NCI-H1436 treated with DMSO at 0.1 percent for 48 hours (cell line): ENCODE measurements at places on chromosomes 11 and 22.

DNA sequence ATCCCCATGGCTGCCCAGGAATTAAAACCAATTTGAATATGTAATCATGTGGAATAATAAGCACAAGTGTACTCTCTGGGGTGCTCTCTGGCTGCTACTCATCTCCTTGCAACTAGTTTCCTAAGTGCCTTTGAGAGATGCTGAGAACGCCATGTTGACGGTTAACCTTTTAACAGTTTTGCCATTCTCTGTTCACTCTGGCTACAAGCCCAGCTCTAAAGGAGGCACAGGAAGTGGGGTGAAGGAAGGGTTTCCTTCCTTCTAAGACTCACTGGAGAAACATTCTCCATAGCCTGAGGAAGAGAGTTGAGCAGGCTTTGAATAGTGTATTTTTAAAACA lies 122.0 kb upstream of the ZC3H12C start:
- DNase-seq = peak; percentile 30

GRCh38 chr22:18024276-18024939 lies at the start of gene MICAL3:
Gene MICAL3 (minus strand): TSS chr22:18024561. CDS start chr22:17906812, 117,749 bp downstream.
- DNase-seq = no peak

DNA sequence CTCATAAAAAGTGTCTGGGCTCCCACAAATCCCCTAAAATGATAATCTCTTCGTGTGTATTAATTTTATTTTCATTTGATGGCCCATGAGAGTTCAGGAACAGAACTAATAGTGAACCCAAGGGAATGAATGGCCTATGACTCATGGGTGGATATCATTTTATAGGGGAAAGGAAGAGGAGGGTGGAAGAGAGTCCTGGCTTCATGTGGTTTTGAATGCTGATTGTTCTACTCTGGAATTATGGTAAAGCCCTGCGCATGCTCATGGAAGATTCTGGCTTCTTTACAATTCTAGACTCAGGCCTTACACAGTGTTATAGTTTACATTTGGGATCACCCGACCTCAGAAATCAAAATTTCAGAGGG lies 35.2 kb downstream of the MAML2 start:
- no peak for DNase-seq

DNA sequence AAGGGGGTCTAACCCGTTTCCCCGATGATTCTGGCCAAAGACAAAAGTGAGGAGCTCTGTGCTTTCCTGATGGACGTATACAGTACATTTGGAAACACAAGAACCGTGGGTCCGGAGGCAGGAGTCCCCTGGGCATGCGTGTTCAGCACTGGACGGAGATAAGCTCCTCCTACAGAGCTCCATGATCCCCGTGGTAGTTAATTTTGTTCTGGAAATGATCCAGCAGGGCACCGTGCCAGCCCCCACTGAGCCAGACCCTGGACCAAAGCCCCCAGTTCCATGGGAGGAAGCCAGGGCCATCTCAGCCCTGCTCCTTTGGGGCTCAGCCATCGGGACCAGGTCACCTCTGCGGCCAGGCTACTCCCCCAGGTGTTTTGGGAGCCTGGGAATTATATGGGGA lies 83.3 kb downstream of the TRMU start:
- DNase-seq = no peak

DNA sequence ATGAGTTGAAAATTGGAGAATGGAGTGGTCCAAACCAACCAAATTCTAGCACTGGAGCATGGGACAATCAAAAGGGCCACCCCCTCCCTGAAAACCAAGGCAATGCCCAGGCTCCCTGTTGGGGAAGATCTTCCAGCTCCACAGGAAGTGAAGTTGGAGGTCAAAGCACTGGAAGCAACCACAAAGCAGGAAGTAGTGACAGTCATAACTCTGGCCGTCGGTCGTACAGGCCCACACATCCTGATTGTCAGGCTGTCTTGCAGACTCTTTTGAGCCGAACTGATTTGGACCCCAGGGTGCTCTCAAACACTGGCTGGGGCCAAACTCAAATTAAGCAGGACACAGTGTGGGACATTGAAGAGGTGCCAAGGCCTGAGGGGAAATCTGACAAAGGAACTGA lies 80.5 kb upstream of the ADSL start:
- no peak for DNase-seq

DNA sequence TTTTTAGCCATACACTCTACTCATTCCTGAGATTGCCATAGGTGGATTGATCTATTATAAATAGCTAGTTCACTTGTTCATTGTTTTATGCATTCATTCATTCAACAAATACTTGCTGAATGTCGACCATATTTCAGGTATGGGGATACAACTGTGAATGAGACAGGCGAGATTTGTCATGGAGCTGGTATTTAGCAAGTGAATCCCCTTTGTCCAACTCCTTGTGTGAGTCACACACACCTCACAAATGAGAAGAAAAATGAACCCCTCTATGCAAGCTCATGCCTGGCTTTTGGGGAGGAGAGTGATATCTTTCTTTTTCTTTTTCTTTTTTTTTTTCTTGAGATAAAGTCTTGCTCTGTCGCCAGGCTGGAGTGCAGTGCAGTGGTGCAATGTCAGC lies 1.8 kb upstream of the AMPD3 start:
- no peak for DNase-seq

GRCh38 chr11:34219941-34220370 lies 114.5 kb downstream of the NAT10 start:
- DNase-seq = no peak
